T1000 (cell line): ENCODE measurements at places on chromosomes 11 and 22.

GRCh38 chr11:77515483-77515882, 41.6 kb upstream of the PAK1 start:
- no peak for DNase-seq

GRCh38 chr11:77842441-77843121, 21.6 kb downstream of the AAMDC start:
- no peak for DNase-seq

- DNase-seq, result no peak
Observed at GRCh38 chr11:27619763-27620335, 80.4 kb downstream of the BDNF start.

GRCh38 chr11:93614173-93614722, 47.2 kb upstream of the CEP295 start:
- DNase-seq, result no peak

DNA sequence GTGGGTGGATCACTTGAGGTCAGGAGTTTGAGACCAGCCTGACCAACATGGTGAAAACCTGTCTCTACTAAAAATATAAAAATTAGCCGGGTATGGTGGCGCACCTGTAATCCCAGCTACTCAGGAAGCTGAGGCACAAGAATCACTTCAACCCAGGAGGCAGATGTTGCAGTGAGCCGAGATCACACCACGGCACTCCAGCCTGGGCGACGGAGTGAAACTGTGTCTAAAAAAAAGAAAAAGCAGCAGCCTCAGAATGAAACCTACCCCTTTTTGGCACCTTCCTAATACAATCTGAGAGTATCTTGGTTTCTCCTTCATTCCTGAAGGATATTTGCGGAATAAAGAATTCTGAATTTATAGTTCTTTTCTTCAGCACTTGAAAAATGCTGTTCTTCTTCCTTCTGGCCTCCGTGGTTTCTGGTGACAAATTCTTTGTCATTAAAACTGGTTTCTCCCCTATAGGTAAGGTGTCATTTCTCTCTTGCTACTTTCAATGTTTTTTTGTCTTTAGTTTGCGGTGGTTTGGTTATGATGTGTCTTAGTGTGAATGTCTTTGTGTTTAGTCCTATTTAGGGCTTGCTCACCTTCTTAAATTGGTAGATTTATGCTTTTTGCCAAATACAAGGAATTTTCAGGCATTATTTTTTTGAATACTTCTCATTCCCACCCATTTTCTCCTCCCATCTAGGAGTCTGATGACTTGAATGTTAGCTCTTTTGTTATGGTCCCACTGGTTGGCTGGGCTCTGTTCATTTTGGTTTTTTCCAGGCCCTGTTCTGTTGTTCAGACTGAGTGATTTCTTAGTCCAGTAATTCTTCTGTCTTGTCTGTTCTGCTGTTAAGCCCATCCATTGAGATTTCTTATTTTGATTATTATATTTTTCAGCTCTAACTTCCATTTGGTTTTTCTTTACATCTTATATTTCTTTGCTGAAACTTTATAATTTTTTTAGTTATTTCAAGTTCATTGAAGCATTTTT, 15.4 kb downstream of the ASRGL1 start:
- no peak for DNase-seq

- DNase-seq, result no peak
Observed at GRCh38 chr22:40031766-40032470, 37.2 kb downstream of the FAM83F start.

DNA sequence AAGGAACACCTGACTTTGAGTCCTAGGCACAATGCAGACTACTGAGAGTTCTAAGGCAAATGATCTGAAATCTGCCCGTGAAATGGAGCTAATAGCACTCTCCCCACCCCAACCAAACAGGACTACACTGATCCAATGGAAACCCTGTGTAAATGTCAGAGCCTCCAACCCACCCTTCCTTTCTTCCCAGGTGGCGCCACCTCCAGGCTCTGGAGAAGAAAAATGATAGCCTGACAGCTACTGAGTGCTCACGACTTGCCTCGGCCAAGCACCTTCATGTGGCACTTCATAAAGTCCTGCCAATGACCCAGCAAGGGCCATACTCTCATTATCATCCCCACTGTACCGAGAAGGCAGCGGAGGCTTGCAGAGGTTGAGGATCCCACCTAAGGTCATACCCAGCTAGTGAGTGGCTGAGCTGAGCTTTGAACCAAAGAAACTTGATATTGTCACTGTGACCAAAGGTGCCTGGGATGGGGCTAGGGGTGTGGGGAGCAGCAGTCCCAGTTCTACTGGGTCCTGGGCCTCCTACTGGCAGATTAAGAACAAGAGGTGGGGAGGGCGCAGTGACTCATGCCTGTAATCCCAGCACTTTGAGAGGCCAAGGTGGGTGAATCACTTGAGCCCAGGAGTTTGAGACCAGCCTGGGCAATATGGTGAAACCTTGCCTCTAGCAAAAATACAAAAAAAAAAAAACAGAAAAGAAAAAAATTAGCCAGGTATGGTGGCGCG, 20.5 kb downstream of the TST start:
- no peak for DNase-seq

GRCh38 chr11:61026121-61027031, 54.9 kb downstream of the CD6 start:
- no peak for DNase-seq

GRCh38 chr22:46008291-46008690, 31.3 kb upstream of the WNT7B start:
- no peak for DNase-seq

DNA sequence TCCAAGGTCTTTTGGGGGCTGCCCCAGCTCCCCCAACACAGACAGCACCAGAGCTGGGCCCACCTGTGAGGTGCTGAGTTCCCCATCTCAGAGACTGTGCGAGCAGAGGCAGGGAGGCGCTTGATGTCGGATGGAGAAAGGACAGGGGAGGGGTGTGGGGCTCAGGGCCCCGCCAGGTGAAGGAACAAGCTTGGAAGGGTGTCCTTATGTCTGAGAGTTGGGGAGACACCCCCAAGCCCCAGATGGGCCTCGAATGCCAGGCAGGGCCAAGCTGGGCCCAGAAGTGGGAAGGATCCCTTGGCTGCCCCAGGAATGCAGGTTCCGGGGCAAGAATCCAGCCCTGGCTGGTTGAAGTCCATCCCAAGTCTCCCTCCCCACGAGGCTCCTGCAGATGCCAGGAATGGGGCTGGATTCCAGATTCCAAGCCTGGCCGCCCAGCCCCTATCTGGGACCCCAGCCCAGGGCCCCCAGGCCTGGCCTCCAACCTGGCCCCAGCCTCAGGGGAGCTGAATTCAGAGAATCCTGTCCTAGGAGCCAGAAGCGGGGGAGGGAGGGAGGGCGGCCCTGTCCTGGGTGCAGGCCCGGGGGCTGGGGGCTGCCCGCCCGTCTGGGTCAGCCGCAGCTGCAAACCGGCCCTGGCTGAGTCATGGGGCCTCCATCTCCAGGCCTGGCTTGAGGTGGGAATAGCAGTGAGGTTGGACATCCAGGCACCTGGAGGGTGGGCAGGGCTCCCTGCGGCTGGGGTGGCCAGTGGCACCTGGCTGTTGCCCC, 50.9 kb downstream of the CDKN1C start:
- no peak for DNase-seq

GRCh38 chr22:22897091-22897490, 9.5 kb downstream of the IGLL5 start:
- no peak for DNase-seq

- no peak for DNase-seq
Observed at GRCh38 chr22:33325232-33326004, 267.2 kb upstream of the SYN3 start.

GRCh38 chr11:112285841-112286311, 25.2 kb upstream of the PLET1 start:
- DNase-seq, result no peak

- DNase-seq, result no peak
Observed at GRCh38 chr11:19646308-19646707, 66.3 kb upstream of the NAV2 start.

GRCh38 chr11:110174645-110175310, 81.6 kb downstream of the ZC3H12C start:
- DNase-seq, result no peak

DNA sequence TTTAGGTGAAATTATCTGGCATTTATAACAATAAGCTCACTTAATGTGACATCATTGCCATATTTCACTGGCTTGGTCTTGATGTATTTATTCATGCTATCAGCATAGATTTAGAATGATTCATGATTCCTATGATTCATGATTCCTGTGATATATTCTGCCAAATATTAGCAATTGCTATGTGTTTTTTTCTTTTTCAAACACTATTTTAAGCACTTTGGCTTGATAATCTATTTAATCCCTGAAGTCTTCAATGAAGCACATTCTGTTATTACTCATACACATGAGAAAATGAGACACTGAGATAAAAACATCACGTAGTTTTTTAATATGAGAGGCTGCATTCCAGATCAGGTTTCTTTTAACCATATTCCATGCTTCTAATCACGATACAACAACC, 78.5 kb downstream of the LUZP2 start:
- DNase-seq, result no peak

- no peak for DNase-seq
Observed at GRCh38 chr11:86313793-86314192, 11.8 kb downstream of the HIKESHI start.

DNA sequence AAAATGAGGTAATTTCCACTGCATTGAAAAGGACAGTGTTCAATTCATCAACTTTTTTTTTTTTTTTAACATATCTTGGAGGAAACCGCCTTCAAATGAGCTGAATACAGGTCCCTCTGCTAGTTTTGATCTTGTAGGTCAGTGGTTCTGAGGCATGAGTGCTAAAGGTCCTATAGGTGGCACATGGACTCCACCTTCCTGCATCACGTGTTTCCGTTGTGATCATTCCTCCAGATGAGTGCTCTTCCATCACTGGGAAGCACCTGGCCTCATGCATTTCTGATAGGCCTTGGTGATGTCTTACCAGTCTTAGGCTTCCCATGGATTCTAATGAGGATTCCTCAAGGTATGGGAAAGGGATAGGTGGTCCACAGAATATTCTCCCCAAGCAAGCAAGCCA, 37.8 kb downstream of the FDX1 start:
- no peak for DNase-seq

DNA sequence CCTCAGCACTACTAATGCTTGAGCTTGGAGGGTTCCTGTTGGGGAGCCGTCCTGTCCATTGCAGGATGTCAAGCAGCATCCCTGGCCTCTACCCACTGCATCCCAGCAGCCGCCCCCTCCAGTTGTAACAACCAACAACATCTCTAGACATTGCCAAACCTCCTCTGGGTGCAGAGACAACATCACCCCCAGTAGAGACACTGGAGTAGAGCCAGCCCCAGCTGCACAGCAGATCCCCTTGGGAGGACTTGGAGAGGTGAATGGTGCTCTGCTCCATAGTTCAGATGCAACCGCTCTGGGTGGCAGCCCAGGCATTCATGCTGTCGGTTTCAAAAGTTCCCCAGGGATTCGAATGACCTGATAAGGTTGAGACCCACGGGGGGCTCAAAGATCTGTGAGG, 259.0 kb downstream of the MN1 start:
- DNase-seq, result no peak

DNA sequence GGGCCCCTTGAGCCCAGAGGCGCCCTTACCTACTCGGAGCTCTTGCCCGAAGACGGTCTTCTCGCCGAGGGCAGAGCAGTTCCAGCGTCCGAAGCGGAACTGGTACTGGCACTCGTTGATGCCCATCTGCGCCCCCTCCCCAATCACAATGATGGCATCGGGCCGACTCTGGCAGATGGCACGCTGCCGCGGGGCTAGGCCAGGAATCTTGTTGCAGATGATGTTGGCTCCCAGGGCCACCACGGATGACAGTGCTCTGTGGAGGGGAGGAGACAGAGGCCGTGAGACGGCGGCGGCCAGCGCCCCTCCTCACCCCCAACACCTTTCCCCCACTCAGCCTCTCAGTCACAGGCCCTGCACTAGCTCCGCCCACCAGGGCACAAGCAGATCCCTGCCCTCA, 27.1 kb downstream of the WNT7B start:
- DNase-seq, result no peak

GRCh38 chr11:126459691-126460281, 104.3 kb downstream of the ST3GAL4 start:
- DNase-seq, result no peak

DNA sequence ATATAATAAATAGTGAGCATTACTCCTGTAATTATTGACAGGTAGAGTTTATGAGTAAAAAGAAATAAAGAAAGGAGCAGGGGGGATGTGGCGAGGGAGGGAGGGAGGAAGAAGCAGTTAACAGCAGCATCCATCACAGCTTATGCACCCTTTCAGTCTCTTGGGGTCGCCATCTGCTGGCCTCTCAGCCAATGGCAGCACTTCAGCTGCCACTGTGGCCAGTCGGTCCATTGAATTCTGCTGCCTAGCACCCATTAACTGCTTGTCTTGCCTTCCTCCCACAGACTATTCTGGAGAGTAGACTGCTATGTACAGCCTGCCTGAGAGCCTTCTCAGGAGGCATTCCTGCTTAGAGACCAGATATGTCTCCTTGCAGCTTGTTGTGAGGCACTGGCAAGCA, 388.3 kb downstream of the TENM4 start:
- no peak for DNase-seq

- DNase-seq, result no peak
Observed at GRCh38 chr22:35910003-35910769, 118.4 kb downstream of the RBFOX2 start.

DNA sequence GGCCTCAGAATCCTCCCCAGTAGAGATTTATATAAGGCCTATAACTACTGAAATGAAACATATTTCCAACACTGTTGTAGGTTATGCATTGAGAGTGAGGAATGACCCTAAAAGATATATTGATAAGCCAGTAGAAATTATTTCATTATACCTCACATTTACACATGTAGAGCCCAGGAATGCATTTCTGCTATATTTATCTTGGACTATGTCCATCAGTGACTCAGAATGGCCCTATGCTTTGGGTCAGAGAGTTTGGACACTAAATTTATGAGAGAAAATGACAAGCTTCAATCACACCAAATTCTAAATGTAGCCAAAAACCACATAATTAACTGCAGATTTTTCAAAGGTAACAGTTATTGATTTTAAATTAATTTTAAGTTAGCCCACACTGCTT, 761.9 kb downstream of the DLG2 start:
- DNase-seq, result no peak

DNA sequence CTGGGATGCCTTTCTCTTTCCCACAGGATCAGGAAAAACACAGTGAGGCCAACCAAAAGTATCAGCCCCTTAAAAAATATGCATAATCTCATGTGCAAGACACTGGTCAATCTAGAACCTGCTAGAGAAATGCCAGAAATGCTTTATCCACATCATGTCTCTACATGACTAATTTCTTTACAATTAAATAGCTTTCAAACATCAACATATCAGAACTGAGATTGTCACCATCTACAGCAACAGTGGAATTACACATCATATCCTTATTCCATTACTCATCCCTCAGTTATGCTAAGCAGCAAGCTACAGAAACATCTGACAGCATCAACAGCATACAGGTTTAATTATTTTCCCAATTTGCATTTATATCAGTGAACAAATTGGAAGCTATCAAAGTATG, 78.8 kb downstream of the DDIAS start:
- DNase-seq, result no peak
